ENCODE measurements at places on chromosomes 11 and 22.

DNA sequence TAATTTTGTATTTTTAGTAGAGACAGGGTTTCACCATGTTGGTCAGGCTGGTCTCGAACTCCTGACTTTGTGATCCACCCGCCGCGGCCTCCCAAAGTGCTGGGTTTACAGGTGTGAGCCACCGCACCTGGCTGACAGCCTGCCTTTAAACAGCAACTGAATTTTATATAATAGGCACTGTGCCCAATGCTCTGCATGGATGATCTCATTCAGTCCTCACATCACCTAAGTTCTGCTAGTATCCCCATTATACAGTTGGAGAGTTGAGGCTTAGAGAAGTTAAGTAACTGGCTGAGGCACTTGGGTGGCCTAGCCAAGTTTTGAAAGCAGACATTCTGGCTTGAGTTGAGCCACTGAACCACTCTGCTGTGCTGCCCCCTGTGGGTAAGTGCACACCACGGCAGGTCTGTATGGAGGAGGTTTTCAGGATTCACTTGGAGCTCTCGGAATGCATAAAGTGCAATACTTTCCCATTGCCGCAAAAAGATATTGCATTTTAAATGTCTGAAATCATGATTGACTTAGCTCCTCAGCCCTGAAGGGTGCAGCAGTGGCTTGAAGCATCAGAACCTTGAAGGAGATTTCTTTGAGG lies 112.4 kb downstream of the LDLRAD3 start:
- DNase-seq = no peak

DNA sequence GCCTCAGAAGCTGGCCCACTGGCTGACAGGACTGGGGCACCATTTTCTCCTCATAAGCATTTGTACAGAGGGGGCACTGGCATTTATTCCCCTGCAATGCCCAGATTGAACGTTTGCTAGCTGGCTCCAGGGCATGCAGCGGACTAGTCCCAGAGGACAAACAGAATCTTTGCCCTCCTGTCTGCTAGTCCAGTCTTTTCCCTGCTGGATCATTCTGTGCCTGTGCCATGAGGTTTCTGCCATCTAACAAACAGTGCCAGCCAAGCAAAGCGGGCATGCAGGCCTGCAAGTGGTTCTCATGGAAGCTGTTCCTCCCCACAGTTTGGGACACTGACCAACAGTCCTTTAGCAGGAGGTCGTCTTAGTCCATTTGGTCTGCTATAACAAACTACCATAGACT lies 53.4 kb downstream of the KCNJ1 start:
- DNase-seq = no peak

DNA sequence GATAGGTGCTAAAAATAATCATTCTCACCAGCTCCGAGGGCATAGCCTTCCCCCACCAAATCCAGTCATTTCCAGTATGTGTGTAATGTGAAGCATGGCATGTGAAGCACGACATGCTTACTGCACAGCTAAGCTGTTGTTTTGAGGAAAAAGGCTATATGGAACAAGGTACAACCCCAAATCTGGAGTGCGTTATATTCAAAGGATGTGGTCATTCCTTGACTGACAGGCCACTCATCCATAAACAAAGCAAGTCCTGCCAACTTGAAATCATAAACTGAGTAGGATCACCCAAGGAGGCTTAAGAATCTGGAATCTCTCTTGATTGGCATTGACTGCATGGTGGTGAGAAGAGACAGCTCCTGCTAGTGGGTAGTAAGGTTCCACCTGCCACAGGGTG lies 3.7 kb downstream of the MAP6 start:
- no peak for DNase-seq

DNA sequence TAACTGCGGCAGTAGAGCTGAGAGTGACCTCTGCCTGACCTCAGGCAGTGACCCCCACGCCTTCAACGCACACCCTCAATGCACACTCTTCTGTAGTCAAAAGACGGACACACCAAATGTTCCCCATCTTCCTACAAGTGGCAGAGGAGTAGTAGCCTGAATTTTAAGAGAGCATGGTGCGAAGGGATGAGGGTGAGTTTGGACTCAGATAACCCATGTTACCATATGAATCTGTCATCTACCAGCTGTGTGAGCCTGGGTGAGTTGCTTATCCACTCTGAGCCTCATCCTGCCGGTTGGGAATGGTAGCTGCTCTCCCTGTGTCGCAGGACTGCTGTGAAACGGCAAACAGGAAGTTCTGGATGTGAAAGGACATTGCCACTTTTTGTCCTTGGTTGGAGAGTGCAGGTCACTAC lies 20.6 kb upstream of the ROBO3 start:
- DNase-seq = no peak

GRCh38 chr11:35163209-35163608 lies 24.2 kb downstream of the CD44 start:
- no peak for DNase-seq

DNA sequence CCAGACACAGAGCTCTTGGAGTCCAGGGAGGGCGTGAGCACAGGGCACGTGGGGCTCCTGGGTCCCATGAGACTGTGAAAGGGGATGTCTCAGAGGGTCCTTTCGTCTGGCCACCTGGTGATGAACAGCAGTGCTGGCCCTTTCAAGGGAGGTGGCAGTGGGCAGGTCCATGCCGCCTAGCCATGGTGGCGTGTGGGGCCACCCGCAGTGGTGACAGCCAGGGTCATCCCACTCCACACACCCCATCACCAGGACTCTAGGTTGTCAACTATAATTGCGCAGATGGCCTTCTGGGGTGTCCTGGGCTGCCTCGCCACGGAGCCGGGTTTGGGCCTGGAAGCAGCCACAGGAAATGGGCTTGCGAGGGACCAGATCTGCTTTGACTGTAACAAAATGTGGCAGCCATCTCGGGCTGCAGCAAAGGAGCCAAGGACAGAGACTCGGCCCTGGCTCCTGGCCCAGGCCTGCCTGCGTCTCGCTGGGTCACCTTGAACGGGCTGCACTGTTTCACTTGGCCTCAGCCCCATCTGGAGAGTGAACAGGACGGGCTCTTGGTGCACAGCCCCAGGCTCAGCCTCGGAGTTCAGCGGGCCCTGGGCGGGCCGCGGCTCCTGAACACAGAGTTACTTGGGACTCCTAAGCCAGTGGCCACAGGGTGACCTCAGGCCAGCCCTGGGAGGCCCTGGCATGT lies 1350.5 kb downstream of the BRD1 start:
- DNase-seq = peak; percentile 81

DNA sequence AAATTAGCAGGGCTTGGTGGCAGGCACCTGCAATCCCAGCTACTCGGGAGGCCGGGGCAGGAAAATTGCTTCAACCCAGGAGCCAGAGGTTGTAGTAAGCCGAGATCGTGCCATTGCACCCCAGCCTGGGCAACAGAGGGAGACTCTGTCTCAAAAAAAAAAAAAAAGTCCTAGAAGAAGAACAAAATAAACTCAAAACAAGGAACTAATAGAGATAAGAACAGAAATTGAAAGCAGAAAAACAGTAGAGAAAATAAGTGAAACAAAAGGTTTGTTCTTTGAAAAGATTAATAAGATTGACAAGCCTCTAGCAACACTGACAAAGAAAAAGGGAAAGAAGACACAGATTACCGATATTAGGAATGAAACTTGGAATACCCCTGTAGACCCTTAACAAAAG lies 45.1 kb upstream of the CBX7 start:
- no peak for DNase-seq

DNA sequence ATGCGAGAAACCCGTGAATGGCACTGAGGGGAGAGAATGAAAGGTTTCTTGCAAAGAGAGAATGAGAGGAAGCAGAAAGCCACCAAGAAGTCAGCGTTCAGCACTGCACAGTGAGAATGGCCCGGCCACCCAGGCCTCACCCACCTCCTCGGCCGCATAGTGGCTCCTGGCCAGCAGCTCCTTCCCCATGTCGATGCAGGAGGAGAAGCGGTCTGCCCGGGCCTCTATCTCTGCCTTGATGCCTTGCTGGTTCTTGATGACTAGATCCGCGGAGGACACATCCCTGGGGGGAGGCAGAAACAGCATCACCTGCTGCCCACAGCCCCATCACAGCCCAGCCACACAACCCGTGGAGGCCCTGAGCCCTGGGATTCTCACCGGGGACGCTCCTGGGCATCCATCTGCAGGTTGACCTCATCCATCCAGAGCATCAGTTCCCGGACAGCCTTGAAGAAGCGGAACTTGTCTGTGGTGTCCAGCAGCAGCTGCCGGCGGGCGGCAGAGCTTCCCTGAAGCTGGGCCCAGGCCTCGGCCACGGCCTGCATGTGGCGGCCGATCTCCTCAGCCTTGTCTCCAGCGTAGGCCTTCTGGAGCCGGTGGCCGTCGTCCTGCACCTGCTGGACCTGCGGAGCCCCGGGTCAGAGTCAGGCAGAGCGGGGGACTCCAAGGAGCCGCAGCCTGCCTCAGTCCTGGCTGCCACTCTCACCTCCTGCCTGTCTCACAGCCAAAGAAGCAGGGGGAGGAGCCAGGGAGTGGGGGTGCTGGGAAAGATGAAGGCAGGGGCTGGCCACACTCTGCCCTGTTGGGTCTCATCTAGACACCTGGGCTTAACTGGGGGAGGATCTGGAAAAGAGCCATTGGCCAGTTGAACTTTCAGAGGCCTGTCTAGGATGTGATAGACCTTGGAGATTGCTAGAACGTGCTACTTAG lies 12.2 kb upstream of the RBM4B start:
- no peak for DNase-seq

DNA sequence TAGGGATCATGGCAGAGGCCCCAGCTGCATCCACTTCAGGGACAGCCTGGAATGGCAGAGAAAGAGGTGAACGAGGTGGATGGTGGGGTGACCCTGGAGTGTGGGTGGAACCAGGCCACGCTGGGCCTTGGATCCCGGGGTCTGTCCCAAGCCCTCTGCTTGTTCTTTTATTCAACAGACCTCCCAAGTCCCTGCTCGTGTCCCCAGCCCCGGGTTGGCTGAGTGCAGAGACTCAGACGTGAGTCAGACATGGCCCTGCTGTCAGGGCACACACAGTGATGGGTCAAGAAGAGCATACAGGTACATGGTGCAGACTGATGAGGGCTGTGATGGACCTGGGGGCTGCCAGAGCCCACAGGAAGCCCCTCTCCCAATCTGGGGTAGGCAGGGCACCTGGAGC lies 6.6 kb downstream of the ARHGAP8 start:
- DNase-seq = no peak

GRCh38 chr11:61752117-61752924 lies at the start of gene MYRF:
Gene MYRF (plus strand): TSS chr11:61752636. CDS start chr11:61752745, 109 bp downstream.
- no peak for DNase-seq

- no peak for DNase-seq
Measured at GRCh38 chr11:64810891-64811272, 531 bp upstream of the MEN1 start.

DNA sequence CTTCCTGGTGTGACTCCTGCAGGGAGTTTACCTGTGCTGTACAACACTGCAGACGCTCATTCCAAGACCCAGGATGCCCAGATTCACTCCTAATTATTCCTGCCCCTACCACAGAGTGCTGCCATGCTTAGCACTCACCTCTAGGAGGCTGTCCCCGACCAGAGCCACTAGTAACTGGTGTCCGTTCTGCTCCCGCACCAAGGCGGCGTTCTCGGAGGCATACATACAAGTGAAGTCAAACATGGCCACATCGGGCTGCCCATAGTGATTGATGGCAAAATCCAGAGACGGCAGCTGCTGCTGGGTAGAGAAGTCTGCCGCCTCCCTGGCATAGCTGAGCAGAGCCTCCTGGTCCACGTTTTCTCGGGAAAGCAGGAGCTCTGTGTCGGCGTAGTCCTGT lies 122.3 kb upstream of the BID start:
- peak; percentile 39 for DNase-seq

GRCh38 chr11:111707691-111708067 lies 58.5 kb downstream of the PPP2R1B start:
- DNase-seq = no peak

GRCh38 chr11:9660886-9661285 lies 3.0 kb upstream of the SWAP70 start:
- no peak for DNase-seq

DNA sequence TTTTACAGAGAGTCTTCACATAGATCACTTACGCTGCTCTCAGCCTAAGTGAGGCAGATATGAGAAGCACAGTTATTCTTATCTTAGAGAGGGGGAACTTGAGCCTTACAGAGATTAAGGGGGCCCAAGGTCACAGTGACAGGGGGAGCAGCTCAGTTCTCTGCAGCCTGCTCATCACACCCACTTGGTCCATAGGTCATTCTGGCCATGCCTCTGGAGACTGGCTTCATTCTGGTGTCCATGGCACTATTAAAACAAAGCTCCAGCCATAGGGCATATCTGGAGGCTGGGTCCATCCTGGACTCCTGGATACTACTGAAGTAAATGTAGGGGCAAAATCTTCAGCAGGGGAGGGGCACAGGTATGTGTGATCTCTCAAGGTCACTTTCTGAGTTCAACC lies 5.9 kb downstream of the SLC5A4 start:
- DNase-seq = no peak

DNA sequence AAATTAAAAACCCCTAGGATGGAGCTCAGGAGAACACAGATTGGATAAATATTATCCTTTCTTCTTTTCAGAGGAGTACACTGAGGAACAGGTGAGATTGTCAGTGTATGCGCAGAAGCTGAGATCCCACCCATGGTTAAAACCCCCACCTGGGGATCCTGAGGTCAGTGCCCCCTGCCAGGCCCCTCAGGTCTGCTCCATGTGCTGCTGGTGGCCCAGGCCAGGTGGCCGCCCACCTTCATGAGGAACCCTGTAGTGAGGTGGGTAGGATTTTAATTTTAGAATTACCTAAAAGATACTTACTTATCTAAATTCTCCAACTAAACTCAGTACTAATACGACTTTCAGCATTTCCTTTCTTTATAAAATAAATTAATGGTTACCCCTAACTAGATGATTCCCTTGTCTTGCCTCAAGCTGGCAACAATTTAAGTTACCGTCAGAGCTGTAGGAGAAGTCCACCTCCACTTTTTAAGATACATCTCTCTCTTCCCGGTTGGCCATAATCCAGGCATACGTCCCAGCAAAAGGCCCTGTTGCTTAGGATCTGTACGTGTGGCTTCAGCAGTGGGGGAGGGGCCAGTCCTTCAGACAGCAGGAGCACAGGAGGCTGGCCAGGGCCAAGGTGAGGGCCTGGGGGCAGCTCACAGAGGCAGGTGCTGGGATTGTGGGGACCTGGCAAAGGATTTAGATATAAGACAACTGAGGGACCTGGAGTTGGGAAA lies 61.5 kb upstream of the PITPNB start:
- no peak for DNase-seq

- DNase-seq = no peak
Measured at GRCh38 chr22:21823740-21824444, 43.6 kb downstream of the MAPK1 start.

DNA sequence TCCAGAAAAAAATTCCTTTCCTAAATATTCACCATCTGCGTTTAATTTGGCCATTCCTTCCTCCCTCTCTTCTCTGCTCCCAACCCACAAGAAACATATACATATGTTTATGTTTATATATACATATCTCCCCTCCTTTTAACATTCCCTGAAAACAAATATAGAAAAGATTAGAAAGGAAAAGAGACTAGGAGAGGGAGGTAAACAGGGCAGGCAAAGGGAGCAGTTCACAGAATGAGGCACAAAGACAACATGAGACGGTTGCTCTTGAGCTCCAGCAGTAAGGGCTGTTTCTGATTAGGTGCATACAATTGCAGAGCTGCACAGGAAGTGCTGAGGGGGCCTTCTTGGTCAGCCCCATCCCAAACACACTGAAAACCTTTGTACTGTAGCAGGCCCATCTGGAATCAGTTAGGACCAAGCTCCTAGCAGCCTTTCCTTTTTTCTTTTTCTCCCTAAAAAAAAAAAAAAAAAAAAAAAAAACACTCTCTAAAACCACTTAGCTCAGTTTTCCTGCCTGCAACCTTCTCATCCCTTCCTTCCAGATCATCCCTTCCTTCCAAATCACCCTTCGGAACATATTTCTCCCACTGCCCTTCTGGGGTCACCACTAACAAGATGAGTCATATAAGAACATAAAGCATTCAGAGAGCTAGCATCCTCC lies 57.0 kb downstream of the RBFOX2 start:
- no peak for DNase-seq

Measured in cerebellar nuclear complex (tissue), 1 donor.